Astrocyte (in vitro differentiated cells and primary cell): ENCODE measurements at places on chromosomes 4 and X. TPM values are rescaled to one million over a fixed set of nuclear protein-coding genes. Genes with fewer than 3 reads are reported as not detected.

The DUSP21 gene
- not detected in 2 replicates for total RNA-seq

The CLDN22 gene
- total RNA-seq = not detected in 2 replicates

The NIPAL1 gene
- 3.8 and 4.9 TPM in 2 replicates for total RNA-seq

The PCDH11X gene
- total RNA-seq = 0.31 and 0.57 TPM in 2 replicates

The FTSJ1 gene
- 64.4 and 73.5 TPM in 2 replicates for total RNA-seq

The SLC10A4 gene
- 0.16 and 0.26 TPM in 2 replicates for total RNA-seq

The HPGDS gene
- not detected in 2 replicates for total RNA-seq

DNA sequence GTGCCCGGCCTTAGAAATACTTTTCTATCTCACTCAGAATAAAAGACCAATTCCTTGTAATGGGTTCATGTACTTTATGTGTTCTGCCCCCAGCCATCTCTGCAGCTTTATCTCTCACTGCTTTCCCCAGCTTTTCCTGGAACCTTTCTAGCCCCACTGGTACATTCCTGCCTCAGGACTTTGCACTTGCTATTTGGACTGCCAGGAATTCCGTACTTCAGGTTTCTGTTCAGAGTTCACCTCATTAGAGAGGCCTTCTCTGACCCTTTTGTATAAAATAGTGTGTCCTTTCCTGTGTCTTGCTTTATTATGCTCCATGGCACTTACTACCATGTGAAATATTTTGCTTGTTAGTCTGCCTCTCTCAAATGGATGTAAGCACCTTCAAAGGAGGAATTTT is 112.5 kb downstream of the PDLIM5 start:
- DNase-seq = no peak

DNA sequence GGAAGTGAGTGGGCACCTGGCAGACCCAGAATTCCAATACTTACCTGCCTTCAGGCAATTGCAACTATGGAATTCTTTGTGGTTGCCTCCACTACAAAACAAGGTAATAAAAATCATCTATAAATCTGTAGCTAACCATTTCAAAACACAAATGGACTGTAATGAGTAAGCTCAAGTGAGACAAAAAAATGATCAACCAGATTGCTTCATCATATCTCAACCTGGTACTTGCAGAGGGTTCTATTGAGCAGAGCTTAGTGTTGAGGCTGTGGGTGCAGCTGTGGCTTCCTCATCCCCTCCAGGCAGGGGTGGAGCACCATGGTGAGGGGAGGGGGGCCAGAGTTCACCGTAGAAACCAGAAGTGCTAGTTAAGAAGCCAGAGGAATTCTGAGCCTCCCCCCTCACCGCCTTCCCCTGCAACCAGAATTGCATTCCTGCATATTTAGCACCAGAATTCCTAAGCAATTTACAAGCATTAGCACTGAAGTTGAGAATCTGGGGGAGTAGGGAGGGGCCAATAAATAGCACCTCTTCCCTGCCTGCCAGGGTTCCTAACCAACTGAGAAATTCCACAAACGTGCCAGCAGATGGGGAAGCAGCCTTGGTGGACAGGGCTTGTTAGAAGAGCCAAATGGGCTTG is 11.5 kb downstream of the CTAG1A start:
- DNase-seq = peak; percentile 93

DNA sequence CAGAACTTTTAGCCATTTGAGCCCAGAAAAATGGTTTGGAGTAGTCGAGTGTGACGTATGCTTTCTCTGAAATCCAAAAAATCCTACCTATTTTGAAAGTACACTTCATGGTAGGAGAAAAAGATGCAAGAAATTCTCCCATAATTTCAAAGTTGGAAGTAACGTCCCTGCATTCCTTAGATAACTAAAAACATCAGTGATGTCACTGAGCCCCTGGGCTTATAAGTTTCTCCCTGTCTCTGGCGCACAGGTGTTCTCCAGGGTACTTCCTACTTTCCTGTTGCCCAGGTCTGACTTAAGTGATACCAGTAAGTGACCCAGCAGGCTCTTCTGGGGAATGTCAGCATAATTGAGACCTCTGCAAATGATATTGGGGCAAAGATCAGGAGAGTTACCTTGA is 90.5 kb upstream of the WDR1 start:
- no peak for DNase-seq

DNA sequence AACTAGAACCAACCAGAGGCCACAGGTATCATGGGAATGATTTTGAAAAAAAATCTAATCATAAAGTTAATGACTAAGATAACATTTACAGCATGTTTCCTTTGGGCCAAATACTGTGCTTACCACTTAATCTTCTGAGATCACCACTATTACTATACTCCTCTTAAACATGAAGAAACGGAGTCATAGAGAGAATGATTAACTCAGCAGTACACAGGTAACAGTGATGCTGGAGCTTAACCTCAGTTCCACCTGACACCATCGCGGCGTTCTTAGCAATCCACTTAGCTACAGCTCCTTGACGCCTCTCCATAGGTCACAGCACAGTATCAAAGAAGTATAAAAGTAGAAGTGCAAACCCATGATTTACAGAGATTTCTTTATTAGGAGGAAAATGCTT is 592.6 kb upstream of the SLIT2 start:
- DNase-seq = no peak

DNA sequence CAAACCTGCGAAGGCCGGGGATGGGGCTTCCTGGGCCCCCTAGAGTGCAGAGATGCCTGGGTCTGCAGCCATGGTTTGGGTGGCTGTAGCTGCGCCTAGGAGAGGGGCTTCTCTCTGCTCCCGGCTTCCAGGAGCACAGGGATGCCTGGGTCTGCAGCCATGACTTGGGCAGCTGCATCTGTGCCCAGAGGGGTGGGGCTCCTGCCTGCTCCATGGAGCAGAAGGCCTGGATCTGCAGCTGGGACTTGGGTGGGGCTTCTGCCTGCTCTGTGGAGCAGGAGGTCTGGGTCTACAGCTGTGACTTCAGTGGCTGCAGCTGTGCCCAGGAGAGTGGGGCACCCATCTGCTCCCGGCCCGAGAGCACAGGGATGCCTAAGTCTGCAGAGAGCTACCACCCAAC is 20.8 kb downstream of the SPON2 start:
- no peak for DNase-seq

- peak; percentile 62 for DNase-seq
Measured at GRCh38 chr4:71456841-71457240, 118.0 kb downstream of the SLC4A4 start.

GRCh38 chr4:125368671-125369081 is 53.9 kb downstream of the FAT4 start:
- peak; percentile 87 for DNase-seq

DNA sequence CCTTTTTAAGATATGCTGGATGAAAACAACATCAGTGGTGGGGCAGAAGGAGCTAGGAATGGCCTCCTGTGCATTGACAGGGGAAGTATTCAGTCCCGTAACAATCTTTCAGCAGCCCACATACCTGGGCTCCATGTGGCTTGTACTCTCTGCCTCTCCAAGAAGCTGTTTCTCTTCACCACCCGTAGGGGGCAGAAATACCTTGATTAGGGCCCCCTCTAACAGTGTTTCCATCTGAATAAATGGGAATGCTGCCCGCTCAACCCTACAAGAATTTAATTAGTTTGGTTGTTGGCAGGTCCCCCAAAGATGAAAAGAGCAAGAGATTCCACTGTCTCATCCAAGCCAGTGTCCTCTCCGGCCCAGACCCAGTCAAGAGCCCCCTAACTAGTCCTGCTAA is 155.2 kb downstream of the SMIM20 start:
- peak; percentile 27 for DNase-seq

DNA sequence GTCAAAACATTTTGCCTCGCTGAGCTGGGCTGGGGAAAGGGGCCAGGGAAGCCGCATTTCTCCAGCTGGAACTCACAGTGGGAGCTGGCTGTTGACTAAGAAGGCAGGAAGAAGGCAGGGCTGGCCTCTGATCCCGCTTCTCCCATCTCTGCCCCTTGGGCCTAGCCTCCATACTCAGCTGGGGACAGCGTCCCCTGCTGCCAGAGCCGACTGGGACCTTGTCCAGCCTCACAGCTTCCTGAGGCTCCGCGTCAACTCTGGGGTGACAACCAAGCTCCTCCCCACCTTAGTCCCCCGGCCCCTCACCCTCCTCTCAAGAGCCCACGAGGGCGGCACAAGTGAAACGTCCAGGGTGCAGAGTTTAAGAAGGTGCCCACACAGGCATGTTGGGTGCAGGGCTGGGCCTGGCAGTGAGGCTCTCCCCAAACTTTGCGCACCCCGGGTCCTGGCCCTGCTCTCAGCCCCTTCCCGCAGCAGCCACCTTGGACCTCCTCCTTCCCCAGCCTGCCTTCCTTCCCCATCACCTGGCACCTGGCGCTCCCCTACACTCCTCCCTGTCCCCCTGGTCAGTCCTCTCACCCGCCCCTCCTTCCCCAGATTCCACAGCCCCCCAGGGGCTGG is 100.8 kb downstream of the PSAPL1 start:
- DNase-seq = no peak

- no peak for DNase-seq
Measured at GRCh38 chrX:148662014-148662413, 161.6 kb downstream of the AFF2 start.

DNA sequence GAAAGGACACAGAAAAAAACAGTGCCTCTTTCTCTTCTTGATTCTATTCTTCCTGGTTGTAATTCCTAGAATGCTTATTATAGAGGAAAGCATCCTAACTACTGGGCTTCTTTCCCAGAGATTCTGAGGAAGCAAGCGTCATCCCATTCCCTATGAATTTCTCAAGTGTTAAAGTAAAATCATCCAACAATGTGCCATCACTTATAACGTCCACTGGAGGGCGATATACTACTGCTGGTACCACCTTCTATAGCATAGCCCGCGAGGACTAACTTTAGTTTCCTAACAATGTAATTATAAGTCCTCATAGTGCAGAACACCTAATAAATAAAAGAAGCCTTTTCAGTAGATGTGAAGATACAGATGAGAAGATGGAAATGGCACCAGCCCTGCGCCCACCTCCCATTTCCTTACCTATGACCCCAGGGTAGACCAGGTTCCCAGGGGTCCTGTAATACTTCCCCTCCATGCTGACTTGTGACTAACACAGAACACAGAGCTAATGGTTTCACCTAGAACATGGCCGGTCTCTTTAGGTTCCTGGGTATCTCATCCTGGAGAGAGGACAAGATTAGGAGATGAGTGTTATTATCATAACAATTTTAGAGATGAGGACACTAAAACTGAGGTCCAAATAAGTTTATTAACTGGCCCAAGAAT is 4.2 kb downstream of the CENPVL3 start:
- peak; percentile 35 for DNase-seq

GRCh38 chr4:853416-853781 is 27.5 kb upstream of the CPLX1 start:
- DNase-seq = no peak

DNA sequence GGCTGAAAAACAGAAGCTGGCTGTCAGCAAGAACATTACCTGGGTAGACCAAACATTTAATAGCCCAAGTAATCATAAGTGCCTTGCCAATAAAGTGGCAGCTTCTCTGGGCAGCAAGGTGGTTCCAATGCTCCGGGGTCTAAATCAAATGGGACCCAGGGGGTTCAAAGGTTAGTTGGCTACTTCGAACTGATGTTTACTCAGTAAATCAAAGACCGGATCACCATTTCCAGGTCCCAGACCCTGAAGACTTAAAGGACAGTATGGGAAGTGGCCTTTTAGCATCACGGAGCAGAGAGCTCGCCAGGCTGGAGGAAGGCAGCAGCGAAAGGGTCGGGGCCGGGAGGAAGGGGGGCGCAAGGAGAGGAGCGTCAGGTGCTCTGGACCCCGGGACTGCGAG is 1.0 kb downstream of the SH3KBP1 start:
- no peak for DNase-seq

GRCh38 chr4:89682808-89683207 is 154.2 kb downstream of the SNCA start:
- DNase-seq = no peak

DNA sequence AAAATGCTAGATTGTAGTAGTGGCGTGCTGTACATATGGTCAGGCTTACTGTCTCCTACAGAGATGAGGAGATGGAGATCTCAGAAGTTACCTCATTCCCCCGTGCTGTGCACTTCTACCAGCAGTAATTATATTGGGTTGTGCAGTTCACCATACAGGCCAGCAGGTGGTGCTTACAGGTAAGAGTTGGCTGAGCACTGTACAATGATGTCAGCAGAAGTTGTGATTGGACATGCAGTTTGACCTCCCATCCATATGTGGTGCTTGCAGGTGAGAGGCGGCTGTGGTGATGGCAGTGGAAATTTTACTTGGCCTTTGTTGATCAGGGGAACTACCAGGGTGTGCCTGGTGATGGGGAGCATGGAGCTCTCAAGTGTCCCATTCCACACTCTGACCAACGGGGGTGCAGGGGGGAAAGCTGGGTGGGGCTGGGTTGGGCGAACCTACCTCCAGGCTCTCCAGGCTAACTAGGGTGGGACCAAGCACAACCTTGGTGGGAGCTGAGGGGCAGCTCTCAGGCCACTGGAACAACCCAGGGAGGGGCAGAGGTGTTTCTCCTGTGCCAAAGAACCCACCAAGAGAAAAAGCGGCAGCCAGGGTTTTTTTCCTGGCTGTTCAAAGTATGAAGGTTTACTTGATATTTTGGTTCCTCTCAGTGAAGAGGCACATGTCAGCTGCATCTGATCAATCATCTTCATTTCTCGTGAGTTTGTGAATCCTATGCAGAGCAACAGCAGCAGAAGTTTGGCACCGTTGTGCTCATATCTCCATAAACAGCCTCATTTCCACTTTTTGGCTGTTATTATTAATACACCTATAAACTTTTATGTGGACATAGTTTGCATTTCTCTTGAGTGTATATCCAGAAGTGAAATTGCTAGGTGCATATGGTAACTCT is 73.8 kb upstream of the FREM3 start:
- DNase-seq = peak; percentile 24

GRCh38 chrX:13464599-13465275 is 104.7 kb upstream of the EGFL6 start:
- no peak for DNase-seq

- peak; percentile 45 for DNase-seq
Measured at GRCh38 chr4:13989501-13989900, 362.0 kb upstream of the BOD1L1 start.
